Progenitor cell of endocrine pancreas (in vitro differentiated cells): ENCODE measurements at places on chromosomes 12 and 14. TPM values are rescaled to one million over a fixed set of nuclear protein-coding genes. Genes with fewer than 3 reads are reported as not detected.

Gene LMNTD1
- not detected in 2 replicates for total RNA-seq

GRCh38 chr14:91751719-91752118 lies 19.8 kb upstream of the CATSPERB start:
- peaks cover 6% of the 10 kb centered on the region for H3K4me1 ChIP-seq
- H3K4me3 ChIP-seq, result no peak overlapping the region
- H3K36me3 ChIP-seq, result no peaks in the 10 kb centered on the region
- H3K27ac ChIP-seq, result no peak overlapping the region
- DNase-seq, result no peak

DNA sequence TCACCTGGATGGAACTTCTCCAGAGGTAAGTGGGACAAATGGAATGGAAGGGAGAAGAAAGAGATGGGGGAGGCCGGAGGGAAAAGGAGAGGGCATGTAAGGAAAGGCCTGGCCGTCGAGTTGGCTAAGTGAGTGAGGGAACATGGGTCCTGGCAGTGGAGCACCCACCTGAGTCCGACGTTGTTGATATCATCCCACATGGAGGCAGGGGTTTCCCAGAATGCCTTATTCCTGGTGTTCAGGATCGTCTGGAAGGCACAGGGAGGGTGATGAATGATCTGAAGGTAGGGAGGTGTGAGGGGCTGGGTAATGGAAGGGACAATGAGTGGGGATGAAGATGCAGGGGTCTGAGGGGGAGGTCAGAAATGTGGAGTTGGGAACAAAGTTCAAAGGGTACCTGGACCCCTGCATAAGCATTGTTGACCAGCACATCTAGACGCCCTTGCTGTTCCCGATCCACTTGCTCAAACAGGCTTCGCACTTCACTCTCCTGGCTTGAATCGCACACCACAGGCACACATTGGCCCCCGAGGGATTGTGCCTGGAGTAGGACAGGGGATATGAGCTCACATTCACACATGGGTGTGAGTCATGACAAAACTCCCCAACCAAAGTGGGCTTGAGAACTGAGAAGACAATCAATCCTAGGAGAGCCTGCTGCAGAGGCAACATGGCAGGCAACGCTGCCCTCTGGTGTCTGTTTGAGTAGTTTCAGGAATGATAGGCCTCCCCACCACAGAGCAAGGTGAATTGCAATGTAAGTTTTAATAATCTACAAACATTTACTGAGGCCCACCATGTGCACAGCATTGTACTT lies 3.0 kb downstream of the DHRS1 start:
- no peak for DNase-seq
- H3K4me3 ChIP-seq, result no peak overlapping the region
- H3K27me3 ChIP-seq, result no peaks in the 10 kb centered on the region
- peaks cover 21% of the 10 kb centered on the region for H3K4me1 ChIP-seq
- H3K36me3 ChIP-seq, result peaks cover 9% of the 10 kb centered on the region
- H3K27ac ChIP-seq, result peak overlapping the region; percentile 72

DNA sequence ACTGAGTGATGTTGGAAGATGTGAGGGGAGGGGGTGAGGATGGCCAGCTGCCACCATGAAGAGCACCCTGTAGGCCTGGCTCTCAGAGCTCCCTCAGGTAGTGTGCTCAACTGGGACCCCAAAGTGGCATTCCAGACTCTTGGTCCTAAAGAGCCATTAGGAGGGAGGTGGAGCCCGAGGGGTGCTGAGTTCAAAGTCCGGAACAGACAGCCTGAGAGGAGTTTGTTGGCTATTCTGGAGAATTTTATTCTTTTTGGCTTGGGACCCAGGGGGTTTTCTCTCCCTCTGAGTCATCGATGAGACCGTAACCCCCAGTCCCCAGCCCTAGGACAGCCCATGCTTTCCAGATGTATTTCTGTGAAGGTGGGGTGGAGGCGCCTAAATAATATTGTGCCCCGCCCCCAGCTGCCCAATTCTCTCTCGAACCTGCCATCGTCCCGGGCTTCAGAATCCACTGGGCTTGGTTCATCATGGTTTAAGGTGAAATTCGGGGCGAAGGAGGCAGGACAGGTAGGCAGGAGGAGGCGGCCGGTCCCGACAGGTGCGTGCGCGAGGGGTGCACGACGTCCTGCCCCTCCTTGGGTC lies 690 bp upstream of the RBP5 start:
- peaks cover 9% of the 10 kb centered on the region for H3K36me3 ChIP-seq
- peaks cover 56% of the 10 kb centered on the region for H3K4me1 ChIP-seq
- no peak for DNase-seq
- H3K27me3 ChIP-seq, result no peaks in the 10 kb centered on the region
- H3K27ac ChIP-seq, result peak overlapping the region; percentile 90

Gene APOLD1
- total RNA-seq, result 5.3 and 5.4 TPM in 2 replicates

Gene DDX54
- 61.5 and 66.1 TPM in 2 replicates for total RNA-seq

Gene PIGH
- total RNA-seq, result 18.9 and 22.0 TPM in 2 replicates

DNA sequence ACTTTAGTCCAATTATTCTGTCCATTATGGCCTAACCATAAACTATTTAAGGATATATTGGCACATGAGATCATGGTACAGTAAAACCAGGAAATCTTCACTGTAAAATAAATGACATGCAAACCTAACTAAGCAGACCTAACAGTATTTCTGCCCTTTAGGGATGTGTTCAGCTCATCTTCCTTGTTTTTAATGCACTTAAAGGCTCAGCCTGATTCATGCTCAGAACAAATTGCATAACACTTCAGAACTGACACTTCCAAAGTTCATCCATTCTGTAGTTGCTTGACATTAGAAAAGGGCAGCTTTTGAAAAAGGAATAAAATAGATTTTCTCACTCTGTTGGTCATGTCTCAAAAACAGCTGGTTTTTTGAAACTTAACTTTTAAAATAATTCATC lies 708.5 kb downstream of the C12orf50 start:
- no peak for DNase-seq
- no peak overlapping the region for H3K27ac ChIP-seq
- H3K4me3 ChIP-seq, result no peak overlapping the region
- H3K4me1 ChIP-seq, result peaks cover 5% of the 10 kb centered on the region
- no peaks in the 10 kb centered on the region for H3K36me3 ChIP-seq
- H3K27me3 ChIP-seq, result no peaks in the 10 kb centered on the region

Gene ADAM21
- total RNA-seq, result 0.11 and 0.12 TPM in 2 replicates

Gene HPD
- not detected in 2 replicates for total RNA-seq

DNA sequence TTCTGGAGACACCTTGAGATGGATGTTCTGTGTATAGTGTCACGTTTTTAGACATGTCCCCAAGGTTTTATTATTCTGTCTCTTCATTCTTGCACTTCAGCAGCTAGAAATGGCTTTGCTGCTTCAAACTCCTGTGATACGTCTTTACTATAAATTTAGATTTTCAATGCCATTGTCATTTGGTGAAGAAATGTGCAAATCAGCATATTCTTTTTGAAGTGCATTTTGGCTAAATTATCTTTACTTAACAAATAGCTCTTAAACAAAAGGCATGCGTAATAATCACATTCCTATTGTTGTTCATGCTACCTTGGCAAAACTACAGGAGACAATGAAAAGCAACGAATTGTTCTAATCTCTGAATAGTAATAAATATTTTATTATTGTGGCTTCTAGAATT lies 502.9 kb upstream of the SYT1 start:
- no peaks in the 10 kb centered on the region for H3K27me3 ChIP-seq
- no peaks in the 10 kb centered on the region for H3K4me1 ChIP-seq
- no peak overlapping the region for H3K27ac ChIP-seq
- H3K4me3 ChIP-seq, result no peak overlapping the region
- no peak for DNase-seq

DNA sequence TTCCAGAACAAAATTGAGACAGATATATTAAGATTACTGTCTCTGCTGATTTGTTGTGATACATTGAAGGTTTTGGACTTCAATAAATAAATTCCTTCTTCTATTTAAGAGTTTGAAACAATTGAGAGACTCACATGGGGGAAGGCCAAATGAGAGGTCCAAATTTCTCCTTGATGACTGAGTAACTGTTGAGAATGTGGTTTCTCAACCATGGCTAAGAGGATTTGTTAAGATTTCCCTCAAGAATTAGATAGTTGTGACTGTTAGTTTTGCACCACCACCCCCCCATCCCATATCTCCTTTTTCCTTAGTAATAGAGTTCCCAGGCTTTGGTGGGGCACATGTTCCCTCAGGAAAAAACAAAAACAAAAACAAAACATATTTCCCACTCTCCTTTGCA lies 47.7 kb upstream of the IGF1 start:
- H3K27ac ChIP-seq, result no peak overlapping the region
- peaks cover under 1% of the 10 kb centered on the region for H3K4me1 ChIP-seq
- no peaks in the 10 kb centered on the region for H3K36me3 ChIP-seq
- H3K27me3 ChIP-seq, result peaks cover 16% of the 10 kb centered on the region

DNA sequence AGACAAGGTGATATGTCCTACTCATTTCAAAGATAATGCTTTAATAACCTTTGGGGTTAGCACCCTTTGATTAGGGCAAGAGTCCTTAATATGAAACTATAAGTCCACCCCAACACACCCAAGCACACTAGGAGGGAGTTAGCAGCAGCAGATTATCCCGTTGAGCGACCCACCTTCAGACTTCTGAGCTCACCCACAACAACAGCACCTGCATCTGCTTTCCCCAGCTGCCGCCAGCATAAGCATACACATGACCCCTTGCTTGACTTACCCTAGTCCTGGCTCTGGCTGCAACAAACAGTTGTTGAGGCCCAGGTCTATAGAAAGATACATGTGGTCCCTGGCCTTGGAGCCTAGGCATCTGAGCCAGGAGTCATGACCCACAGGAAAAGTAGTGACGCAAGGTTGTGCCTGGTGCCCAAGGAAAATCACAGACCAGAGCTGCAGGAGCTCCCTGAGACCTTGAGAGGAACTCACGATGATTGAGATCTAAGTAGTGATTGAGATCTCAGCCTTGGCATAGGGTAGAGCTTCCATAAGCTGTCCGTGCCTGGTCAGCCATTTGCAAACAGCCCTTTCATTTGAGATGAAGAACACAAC lies 19.0 kb downstream of the ZDHHC22 start:
- DNase-seq, result no peak
- peaks cover 4% of the 10 kb centered on the region for H3K36me3 ChIP-seq
- H3K27ac ChIP-seq, result no peak overlapping the region
- no peak overlapping the region for H3K4me3 ChIP-seq

Gene GPRC5D
- total RNA-seq, result not detected in 2 replicates

Gene TCL1B
- not detected in 2 replicates for total RNA-seq

DNA sequence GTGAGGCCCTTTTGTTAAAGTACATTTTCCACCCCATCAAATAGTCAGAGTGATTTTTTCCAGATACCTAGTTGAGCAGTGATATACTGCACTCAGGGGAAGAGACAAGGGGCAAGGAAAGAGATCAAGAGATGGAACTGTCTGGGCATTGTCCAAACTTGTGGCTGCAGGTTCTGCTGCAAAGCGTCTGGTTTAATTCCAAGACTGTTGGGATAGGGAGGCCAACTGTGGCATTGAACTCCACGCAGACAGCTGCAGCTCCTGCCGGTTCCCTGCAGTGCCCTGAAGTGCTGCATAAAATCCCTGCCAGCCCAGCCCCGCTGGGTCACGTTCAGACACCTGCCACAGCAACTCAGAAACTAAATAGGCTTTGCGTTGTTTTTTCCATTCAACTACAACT lies 30.5 kb downstream of the RPH3A start:
- H3K4me1 ChIP-seq, result no peaks in the 10 kb centered on the region
- no peaks in the 10 kb centered on the region for H3K36me3 ChIP-seq
- H3K4me3 ChIP-seq, result no peak overlapping the region
- no peak overlapping the region for H3K27ac ChIP-seq
- peaks cover 54% of the 10 kb centered on the region for H3K27me3 ChIP-seq

Gene MYH6
- total RNA-seq, result 0.04 and 0.07 TPM in 2 replicates

Gene FAM186B
- total RNA-seq, result 0.20 and 0.24 TPM in 2 replicates

Gene NT5DC3
- total RNA-seq, result 13.9 and 15.4 TPM in 2 replicates

DNA sequence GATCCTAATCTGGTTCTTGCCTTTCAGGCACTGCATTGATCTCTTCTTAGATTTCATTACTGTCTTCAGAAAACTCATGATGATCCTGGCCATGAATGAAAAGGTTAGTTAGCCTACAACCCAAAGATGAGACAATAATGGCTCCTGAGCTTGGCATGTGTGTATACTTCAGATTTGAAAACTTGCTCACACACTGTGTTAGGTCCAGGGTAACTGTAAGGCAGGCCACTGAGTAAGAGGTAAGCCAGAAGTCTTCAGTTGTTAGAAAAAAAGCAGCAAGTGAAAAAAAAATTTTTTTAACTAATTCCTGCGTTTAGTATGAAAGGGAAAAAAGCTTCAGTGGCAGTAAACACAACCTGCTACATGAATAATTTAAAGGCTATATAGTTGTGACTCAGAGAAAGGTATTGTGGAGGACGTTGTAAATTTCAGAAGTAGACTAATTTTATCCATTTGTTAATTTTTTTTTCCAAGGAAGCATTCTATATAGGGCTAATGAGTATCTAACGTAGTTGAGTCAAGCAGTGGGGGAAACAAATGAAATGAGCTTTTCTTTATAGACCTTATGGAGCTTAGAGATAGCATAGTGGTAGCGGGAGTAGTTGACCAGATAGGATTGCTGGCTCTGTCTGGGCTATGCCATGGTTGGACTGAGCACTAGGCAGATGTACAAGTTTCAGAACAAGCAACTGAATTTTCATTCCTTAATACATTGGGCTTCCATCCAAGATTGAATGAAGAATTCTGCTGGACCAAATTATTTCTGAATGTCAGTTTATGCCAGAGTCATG lies 20.5 kb downstream of the TMBIM6 start:
- H3K4me1 ChIP-seq, result peaks cover 3% of the 10 kb centered on the region
- H3K4me3 ChIP-seq, result no peak overlapping the region
- DNase-seq, result no peak
- H3K36me3 ChIP-seq, result peaks cover 39% of the 10 kb centered on the region
- no peaks in the 10 kb centered on the region for H3K27me3 ChIP-seq

- H3K27ac ChIP-seq, result no peak overlapping the region
- H3K36me3 ChIP-seq, result no peaks in the 10 kb centered on the region
- no peak for DNase-seq
- no peaks in the 10 kb centered on the region for H3K4me1 ChIP-seq
- no peak overlapping the region for H3K4me3 ChIP-seq
Measured at GRCh38 chr14:42140831-42141279, 534.2 kb downstream of the LRFN5 start.

DNA sequence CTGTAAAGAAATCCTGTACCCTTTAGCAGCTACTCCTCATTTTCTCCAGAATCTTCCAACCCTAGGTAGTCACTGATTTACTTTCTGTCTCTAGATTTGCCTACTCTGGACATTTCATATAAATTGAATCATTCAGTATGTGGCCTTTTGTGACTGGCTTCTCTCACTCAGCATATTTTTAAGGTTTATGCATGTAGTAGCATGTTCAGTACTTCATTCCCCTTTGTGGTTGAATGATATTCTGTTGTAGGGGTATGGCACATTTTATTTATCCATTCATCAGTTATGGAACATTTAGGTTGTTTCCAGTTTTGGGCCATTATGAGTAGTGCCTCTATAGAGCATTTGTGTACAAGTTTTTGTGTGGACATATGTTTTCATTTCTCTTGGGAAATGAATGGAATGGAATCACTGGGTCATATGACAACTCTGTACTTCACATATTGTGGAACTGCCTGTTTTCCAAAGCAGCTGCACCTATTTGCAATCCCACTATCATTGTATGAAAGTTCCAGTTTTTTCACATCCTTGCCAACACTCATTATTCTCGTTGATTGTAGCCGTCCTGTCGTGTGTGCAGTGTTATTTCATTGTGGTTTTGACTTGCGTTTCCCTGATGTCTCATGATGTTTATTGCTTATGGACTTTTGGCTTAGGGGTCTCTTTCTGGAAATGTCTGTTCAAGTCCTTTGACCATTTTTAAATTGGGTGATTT lies 57.2 kb downstream of the ATF7IP start:
- H3K4me3 ChIP-seq, result no peak overlapping the region
- no peak for DNase-seq
- no peaks in the 10 kb centered on the region for H3K27me3 ChIP-seq
- H3K27ac ChIP-seq, result peak overlapping the region; percentile 9
- peaks cover 3% of the 10 kb centered on the region for H3K4me1 ChIP-seq
